ENCODE measurements at places on chromosomes 3 and 15. TPM values are rescaled to one million over a fixed set of nuclear protein-coding genes. Genes with fewer than 3 reads are reported as not detected.

- no peak for DNase-seq
These were observed 61.8 kb downstream of the ATP11B start for GRCh38 chr3:182855076-182855475.

DNA sequence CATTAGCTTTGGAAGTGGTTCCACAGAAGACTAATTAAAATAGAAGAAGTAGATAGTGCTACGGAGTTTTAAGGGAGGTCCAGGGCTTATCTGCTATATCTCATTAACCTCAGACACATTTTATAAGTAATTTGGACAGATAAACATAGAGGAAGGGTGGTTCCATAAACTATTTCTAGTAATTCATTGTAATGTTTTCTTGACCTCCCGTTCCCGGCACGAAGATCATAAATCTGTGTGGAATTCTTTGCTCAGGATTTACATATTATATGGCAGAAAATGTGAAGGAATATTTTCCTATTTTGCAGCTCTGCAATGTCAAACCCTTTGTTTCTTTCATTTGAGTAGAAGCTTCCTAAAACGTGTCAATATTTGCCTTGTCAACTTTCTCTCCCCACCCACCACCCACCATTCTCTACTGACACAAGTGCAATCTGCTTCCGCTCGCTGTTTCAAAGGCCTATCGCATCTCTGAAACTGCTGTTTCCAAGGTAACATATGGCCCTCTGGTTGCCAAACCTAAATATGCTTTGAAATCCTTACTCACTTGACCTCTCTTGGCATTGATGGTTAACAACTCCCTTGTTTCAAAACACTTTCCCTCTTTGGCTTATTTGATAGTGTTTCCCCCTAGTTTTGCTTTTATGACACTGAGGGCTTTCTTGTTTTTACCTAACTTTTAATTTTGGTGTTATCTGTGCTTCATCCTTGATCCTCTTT lies 21.4 kb upstream of the PLSCR5 start:
- DNase-seq = no peak

FURIN gene
- 86.5 TPM for total RNA-seq

FOXP1 gene
- 138 TPM for total RNA-seq

DNA sequence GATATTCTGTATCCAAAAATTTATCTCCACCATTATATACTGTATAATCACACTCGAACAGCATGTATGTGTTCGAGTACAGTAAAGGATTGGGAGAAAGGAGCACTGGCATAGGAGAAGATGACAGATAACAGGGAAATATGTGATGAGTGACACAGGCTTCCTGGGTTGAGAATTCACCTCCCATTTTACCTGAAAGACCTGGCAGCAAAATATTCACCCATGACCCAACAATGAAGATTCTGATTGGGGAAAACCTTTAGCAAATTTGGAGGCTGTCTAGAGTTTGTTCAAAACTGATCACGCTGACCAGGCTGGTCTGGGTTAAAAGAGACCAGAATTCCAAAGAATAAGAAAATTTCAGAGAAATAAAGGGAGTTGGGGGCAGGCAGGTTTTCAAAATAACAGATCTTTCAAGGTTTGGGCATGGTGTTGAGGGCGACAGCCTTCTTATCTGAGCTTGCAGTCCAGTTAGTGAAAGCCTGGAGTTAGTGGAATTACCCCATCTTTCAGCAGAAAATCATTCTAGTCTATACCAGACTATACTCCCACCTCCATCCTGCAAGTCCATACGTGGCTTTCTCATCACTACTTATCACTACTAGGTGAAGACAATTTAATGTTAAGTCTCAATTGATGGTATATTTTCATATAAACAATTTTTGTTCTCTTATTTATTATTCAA lies 42.8 kb upstream of the RSL24D1 start:
- no peak for DNase-seq

GRCh38 chr15:101458158-101458900 lies 31.2 kb downstream of the PCSK6 start:
- DNase-seq = no peak

DNA sequence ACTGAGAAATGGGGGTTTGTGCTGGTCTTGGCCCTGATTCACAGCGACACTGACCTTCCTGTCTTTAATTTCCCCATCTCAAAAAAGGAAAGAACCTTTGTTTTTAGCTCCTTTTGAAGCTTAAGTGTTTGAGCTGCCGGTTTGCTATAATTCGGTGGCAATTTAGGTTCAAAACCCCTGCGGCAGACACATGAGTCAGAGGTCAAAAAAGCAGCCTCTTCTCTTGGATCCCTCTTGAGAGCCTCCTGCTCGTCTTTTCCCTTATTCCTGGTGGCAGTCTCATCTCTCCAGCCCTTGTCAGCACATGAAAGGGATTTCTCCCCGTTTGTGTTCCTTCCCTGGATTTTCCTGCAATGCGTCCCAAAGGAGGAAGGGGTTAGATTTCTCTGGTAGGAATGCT lies 64.5 kb downstream of the GRIP2 start:
- DNase-seq = no peak

SLC27A2 gene
- total RNA-seq = 2.9 TPM

DNA sequence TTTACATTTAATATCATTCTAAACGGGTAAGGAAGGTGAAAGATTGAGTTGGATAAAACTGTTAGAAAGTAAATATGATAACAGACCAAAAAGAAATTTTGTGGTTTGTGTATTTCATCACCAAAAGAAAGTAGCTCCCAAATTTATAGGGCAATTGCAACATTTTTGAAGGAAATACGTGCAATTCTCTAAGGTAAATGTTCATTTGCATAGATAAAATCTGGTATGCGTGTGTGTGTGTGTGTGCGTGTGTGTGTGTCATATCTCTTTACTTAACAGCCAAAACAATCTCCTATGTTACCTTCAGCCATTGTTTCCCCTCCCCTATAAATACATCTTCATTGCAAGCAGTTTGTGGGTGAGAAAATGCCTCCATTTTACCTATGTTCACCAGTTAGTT lies 208.4 kb downstream of the TNIK start:
- no peak for DNase-seq
